ENCODE measurements at places on chromosomes 7 and 10.

GRCh38 chr7:70229242-70229641 lies 631.0 kb downstream of the AUTS2 start:
- peak; percentile 20 for DNase-seq

DNA sequence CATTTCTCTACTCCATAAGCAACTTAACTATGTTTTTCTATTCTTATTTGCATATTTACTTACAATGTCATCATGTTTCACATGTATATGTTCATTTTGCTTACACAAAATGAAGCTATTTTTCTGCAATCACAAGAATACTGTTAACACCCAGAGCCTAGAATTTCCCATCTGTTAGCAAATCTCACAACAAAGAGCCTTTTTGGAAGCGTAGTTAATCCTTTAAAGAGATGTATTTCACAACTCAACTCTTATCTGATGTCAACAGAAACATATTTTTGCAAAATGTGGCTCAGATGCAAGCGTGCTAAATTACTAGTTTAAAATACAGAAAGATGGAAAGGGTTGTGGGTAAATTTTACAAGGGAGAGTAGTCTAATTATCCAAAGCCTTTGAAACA lies 110.6 kb upstream of the COL1A2 start:
- DNase-seq, result no peak

GRCh38 chr10:49115015-49115795 lies at the start of gene VSTM4:
TSS of gene VSTM4 (minus strand) at chr10:49115522. CDS start at chr10:49115485, 37 bp downstream.
- no peak for DNase-seq

- DNase-seq, result no peak
Observed at GRCh38 chr10:125011926-125012705, 70.2 kb downstream of the ZRANB1 start.

DNA sequence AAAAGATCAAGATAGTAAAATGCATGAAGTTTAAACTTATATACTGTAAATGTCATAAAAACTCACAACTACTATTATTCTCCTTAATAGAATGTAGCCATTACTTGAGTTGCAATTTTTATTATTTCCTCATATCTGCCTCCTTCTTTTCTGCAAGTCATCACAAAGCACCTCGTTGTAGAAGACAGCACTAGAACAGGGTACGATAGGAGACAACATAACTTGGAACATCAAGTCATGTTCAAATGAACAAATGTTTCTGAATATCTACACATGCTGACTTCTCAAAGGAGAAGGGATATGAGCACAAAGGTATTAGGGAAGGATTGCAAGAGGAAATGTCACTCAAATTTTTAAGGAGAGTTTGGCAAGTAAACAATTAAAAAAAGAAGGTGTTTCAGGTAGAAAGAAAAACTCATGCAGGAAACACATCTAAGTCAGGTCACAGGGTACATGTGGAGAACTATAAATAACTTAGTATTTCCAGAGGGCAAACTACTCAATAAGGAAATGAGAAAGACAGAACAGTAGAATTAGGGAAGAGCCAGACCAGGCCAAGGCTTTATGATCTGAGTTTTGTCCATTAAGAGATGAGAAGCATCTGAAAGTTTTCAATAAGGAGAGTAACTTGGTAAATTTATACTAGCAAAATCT lies 186.7 kb downstream of the CRPPA start:
- DNase-seq, result no peak

- no peak for DNase-seq
Observed at GRCh38 chr7:110801502-110801901, 289.4 kb upstream of the LRRN3 start.

- no peak for DNase-seq
Observed at GRCh38 chr10:18710201-18710653, 51.0 kb downstream of the ARL5B start.

DNA sequence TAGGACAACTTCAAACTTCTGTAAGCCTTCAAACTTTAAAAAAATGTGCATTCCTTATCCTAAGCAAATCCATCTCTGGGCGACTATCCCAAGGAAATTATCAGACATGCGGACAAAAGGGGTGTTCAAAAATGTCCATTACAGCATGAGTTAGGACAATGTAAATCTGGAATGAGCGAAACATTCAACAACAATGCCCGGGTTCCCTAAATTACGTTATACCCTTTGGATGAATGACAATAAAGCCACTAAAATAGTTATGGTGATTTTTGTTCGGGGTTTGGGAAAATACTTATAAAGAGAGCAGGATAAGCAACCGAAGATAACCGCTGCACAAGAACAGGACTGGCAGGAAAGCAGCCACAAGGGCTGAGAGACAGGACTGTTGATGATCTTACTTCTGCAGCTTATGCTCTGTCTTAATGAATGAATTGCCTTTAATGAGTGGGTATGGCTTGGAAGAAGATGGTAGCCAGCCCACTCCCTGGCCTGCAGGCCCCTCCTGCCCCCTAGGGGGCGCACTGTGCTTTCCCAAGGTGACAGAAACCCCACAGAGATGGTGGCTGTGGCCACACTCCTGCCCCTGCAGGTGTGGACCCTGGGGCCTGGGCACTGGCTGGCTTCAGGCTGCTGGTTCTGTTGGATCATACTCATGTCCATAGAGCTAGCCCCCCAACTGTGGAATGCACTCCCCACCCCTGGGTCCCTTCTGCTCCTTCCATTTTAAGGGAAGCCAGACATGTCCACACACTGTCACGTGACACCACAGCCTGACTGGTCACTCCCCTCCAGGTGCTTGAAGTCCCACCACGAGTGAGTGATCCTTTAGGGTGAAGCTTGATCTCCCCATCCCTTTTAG lies 45.0 kb downstream of the ZCCHC24 start:
- DNase-seq, result peak; percentile 47

GRCh38 chr10:3452173-3452626 lies 279.6 kb upstream of the PITRM1 start:
- DNase-seq, result no peak

Measured in NAMALWA (cell line).